Stimulated activated CD8-positive, alpha-beta memory T cell treated with anti-CD3 and anti-CD28 coated beads, Interleukin-15, amount 100 ng/mL, for 24 hours (primary cell): ENCODE measurements at places on chromosomes 12 and 14.
A peak's percentile ranks its signal among the peaks of the same experiment; 100 is the strongest.

DNA sequence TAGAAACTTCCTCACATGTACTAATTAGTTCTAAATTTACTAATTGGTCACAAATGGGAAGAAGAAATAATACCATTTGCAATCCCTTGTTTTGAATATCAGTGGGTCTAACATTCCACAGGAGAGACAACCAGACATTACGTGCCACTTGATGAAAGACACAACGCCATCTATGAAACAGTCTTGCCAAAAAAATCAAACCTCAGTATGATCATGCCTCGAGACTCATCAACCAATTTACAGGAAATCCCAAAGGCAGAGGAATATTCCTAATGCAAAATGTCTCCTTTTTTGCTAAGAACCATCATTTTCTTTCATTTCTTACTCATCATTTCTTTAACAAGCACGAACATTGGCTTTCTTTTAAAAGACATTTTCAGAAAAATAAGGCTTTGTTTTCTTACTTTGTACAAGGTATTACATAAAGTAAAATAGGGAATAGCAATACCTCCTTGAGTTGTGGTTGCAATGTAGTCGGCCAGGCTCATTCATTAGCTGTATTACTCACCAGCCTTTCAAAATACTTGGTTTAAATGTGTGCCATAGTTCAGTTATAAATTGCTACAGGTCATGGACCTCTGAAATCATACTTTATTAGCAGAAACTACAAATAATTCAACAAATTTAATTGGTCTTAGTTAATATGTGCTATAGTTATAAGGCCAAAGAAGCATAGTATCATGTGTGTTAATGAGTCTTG is 436.2 kb upstream of the FLRT2 start:
- no peak for DNase-seq

GRCh38 chr12:105835580-105836241 is 303.0 kb downstream of the NUAK1 start:
- no peak for DNase-seq

- DNase-seq: no peak
These were observed 149.4 kb downstream of the SLC38A4 start for GRCh38 chr12:46676396-46676795.

- no peak for DNase-seq
These were observed 36.5 kb upstream of the PTCSC3 start for GRCh38 chr14:36212987-36213386.

DNA sequence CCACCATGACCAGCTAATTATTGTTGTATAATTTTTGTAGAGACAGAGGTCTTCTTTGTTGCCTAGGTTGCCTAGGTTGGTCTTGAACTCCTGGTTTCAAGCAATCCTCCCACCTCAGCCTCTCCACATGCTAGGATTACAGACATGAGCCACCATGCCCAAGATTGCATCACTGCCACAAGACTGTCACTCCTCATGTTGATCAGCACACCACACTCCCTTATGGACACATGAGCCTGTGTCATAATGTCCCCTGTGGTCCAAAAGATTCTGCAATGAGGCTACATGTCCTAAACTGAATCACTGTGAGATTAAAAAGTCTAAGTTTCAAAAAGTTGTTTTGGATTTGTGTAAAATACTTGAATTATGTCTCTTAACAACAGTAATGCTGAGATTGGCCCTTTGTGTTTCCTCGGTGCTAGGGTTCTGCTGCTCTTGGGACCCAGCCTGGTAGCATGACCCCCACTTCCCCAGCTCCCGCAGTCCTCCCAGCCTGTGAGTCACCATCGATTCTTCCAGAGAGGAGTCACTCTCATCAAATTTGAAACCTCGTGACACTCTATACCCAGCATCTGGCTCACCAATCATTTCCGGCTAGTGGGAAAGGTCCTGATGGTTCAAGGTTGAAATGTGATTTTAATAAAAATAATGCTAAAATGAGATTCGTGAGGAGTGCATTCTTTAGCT is 890.9 kb downstream of the VRK1 start:
- DNase-seq: no peak

DNA sequence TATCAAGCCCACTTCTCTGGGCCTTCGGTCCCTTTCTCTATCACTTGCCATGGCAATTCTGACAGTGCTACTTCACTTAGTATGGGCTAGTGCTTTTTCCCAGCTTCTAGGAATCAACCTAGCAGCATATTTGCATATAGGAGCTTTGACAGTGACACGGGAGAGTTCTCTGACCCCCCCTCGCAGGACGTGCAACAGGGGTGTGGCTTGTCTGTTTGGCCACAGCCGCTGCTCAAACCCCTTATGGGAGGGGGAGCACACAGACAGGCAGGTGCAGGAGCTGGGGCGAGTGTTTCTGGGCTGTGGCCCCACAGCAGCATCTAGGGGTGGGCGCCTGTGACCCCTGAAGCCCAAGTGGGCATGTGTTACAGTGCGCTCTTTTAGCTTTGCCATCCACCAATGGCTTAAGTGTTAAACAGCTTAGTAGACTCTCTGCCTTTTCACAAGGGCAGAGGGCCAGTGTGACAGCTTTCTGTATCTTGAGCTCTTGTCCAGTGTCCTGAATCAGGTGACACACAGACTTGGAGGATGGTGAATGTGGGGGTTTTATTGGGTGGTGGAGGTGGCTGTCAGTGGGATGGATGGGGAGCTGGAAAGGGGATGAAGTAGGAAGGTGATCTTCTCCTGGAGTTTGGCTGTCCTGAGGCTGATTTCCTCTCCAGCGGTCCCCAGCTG is 229.3 kb downstream of the PCNX1 start:
- DNase-seq: no peak

DNA sequence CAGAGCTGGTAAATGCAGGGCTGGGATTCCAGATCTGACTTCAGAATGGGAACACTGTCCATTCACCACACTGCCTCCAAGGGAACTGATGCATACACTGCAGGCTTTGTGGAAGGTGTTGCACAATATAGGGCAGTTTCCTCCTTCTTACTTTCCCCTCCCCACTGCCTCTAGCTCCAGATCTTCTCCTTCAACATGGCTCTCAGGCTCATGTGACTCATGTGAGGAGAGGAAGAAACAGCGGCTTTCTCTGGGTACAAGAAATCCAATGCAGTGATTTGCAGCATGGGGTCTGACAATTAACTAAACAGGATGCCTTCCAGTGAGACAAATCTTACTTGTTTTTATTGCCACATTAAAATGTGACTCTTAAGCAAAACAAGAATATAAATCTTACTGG is 447.6 kb upstream of the CCDC196 start:
- DNase-seq: no peak

DNA sequence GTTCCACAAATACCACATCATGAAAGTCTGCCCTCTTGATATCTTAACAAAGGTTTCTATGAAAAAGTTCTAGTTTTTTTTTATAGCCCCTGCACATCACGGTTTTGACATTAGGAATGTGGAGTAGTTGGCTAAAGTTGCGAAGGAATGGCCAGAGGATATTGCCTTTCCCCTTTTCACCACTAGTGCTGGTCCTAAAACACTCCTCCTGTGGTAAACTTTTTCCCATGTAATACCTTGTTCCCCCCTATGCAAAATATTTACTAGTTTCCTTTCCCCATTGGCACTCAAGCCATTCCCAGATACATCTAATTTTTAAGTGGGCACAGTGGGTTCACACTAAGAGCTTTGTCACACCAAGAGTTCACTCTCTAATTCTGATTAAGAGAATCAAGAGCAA is 33.4 kb downstream of the R3HDM2 start:
- DNase-seq: no peak

DNA sequence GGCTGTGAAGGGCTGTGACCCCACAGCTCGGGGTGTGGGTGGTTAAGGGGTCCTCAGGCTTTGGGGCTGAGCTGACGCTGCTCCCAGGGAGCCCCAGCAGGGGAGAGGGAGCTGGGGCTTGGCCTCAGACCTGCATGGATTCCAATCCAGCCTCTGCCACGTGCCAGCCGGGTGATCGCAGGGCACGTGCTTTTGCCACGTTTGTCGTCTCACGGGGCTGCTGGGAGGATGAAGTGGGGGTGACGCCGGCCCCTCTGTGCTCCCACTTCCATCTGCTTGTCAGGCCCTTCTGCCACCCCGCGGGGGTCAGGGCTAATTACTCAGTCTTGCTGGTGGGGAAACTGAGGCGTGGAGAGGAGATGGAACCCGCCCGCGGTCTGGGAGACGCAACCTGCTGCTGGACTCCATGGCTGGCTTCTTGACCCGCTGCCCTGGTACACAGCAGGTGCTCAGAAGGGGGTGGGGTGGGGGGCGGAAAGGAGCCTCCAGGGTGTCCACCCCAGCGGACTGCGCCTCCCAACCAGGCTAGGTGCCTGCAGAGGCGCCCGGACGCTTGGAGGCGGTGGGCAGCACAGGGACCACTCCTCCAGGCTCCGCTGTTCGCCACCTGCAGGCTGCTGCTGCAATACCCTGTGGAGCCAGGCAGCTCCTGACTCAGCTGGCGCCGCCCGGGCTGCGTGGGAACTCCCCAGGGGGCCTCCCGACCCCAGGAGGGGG is 36.4 kb upstream of the PRIMA1 start:
- no peak for DNase-seq

DNA sequence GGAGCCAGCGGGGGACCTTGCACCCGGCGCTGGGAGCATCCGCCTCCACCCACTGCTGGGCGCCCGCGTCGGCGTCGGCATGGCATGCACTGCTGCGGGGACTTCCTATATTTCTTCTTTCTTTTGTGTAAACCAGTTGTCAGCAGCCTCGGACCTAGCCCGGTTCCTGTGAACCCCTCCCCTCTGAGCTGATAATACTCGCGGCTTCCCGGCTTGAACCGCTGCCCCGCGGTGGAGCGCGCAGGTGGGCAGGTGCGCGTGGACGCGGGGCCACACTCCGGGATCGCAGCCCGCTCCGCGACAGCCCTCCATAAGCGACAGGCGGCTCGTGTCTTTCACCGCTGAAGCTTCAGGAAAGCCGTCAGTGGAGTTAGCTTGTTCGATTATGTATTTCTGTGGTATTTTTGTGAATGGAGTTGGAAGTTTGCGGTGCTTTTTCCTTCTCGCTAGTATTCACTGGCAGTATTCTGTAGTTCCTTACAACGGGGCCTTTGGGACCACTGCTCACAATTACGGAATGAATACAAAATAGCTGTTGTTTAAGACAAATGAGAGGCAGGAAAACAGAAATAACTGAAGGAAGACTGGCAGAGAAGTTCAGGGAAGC is 870 bp downstream of the BMAL2 start:
- DNase-seq: no peak

GRCh38 chr12:25728056-25728595 is 175.0 kb upstream of the LMNTD1 start:
- DNase-seq: no peak

DNA sequence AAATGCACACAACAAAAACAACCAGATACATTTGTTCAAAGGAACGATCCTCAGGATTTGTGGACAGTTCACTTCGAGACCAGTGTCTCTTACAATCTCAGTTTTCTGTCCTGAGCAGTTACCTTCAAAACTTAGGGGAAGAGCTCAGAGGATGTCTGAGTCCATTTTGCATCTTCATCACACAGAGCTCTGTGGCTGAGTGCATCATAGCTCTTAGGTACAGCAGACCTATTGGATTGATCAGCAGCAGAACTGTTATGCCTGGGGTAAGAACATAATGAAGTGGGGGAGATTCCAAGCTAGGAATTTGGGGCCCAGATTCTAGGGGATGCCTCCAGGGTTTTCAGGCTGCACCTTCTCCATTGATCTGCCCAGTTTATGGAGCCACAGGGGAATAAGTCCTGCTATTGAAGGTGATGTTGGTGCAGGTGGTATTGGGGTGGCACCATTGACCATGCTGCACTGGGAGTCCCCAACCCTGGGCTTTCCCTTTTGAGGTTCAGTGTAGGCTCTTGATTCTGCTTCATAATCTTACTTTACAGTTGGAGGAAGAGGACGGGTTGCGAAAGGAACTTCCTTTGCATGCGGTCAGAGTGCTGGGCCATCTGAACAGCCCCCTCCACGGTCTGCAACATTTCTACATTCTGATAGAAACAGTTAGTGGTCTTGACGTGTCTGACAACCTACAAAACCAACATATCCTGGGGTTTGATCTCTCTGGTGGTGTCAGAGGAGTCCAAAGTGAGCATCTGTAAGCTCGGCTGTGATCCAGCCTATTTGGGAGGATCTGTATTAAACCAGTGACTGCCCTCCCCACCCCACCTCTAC is 112.8 kb downstream of the CHST11 start:
- DNase-seq: peak; percentile 10

GRCh38 chr14:28488684-28489083 is 277.9 kb upstream of the FOXG1 start:
- no peak for DNase-seq

- DNase-seq: no peak
These were observed 95.6 kb downstream of the ETV6 start for GRCh38 chr12:11745113-11745512.

DNA sequence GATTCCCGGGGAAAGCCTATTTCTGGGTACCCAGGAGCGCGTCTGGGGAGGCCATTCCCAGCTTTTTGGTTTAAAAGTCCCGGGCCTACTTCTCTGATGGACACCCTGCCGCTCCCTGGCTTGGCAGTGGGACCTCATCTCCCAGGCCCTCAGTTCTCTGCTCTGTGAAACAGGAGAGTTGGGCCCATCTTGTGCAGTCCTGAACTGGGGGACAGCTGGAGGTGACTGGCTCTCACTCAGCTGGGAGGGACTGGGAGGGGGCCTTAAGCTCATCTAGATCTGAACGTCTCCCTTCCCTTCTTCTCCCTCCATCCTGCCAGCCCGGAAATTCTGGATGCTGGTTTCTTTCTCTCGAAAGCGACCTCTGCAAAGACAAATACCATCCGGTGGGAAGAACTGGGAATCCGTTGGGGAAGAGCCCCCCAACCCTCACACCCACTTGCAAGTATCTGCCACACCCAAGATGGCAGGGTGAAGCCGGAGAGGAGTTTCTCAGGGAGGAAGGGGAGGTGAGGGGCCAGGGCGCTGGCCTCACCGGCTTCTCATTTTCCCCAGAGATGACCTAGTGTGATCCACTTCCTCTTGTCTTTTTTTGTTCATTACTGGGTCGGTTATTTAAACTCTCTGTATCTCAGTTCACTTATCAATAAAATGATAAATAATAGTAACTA is 1.4 kb downstream of the RIN3 start:
- DNase-seq: no peak

GRCh38 chr14:104931771-104932675 is 7.3 kb downstream of the PLD4 start:
- DNase-seq: no peak
